ENCODE measurements at places on chromosomes 6 and 20.

DNA sequence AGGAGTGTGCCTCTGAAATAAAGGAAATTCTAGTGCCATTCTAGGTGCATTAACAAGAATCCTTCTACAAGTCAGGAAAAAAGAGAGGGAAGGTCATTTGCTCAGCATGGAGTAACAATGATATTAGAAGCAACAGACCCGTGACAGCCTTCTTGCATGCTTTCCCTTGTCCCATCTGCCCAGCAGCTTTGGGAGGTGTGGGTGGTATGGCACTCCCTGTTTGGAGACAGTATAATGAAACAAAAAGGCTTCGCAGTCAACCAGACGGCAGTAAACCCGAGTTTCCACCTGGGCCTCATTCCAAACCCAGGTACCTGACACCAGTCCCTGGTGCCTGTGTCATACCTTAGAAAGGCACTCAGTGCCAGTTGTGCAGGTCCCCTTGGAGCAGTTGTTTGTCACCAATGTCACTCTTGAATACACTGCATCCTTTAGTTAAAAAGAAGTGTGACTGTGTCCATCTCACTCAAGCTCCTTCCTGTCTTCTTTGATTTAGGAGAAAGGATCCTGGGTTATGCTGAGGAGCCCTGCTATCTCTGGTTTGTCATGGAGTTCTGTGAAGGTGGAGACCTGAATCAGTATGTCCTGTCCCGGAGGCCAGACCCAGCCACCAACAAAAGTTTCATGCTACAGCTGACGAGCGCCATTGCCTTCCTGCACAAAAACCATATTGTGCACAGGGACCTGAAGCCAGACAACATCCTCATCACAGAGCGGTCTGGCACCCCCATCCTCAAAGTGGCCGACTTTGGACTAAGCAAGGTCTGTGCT, 14.7 kb downstream of the STK35 start:
- DNase-seq = no peak

GRCh38 chr6:10112871-10113549, 301.9 kb downstream of the TFAP2A start:
- DNase-seq = no peak

DNA sequence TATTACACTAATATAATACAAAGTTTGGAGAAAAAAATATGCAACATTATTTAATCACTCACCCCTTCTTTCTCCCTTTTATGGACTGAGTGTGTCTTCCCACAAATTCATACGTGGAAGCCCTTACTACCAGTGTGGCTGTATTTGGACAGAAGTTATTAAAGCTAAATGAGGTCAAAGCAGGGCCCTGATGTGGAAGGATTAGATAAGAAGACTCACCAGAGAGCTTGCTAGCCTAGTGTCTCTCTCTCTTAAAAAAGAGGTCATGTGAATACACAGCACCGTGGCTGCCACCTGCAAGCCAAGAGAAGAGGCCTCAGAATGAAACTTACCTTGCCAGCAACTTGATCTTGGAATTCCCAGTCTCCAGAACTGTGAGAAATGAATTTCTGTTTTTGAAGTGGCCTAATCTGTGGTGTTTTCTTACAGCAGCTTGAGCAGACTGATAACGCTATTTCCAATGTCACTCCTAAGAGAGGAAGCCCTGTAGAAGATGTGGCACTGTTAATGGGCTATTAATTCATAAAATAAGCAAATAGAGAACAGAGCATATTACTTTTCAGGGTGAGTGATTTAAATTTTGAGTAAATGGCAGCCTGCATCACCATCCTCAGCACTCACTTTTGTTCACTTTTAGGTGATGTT, 233.4 kb downstream of the TBC1D7 start:
- DNase-seq = no peak

DNA sequence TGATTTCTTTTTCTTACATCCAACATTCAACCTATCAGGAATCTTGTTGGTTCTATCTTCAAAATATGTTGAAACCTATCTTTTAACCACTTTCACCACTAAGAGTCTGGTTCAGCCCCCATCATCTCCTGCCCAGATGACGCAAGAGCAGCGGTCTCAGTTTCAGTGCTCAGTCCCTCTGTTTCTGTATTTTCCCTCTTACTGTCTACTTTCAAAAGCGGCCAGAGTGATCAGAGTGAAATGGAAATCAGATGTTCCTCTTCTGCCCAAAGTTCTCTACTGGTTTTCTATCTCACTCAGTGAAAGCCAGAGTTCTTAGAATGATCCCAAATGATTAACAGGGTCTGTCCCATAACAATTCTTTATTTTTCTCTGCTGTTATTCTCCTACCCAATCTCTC, 147.9 kb upstream of the PDE7B start:
- no peak for DNase-seq
